Thyroid gland (tissue), 4 donors: ENCODE measurements at places on chromosomes 16 and 17. TPM values are rescaled to one million over a fixed set of nuclear protein-coding genes. Genes with fewer than 3 reads are reported as not detected.

Gene ITPRIPL2
- 44.0 TPM for total RNA-seq

Gene KIF18B
- total RNA-seq: 0.34 TPM

Gene SLC16A11
- total RNA-seq: 21.5 TPM

Gene CD300E
- not detected for total RNA-seq

GRCh38 chr16:75687361-75687760 lies 10.6 kb upstream of the CPHXL2 start:
- H3K4me3 ChIP-seq: no peak overlapping the region
- H3K27ac ChIP-seq: no peak overlapping the region
- no peak for DNase-seq
- H3K27me3 ChIP-seq: no peaks in the 10 kb centered on the region

- H3K27ac ChIP-seq: no peak overlapping the region
- H3K36me3 ChIP-seq: no peaks in the 10 kb centered on the region
- DNase-seq: no peak
- no peaks in the 10 kb centered on the region for H3K27me3 ChIP-seq
- no peaks in the 10 kb centered on the region for H3K4me1 ChIP-seq
Observed at GRCh38 chr17:61678339-61678738, 87.3 kb upstream of the NACA2 start.

DNA sequence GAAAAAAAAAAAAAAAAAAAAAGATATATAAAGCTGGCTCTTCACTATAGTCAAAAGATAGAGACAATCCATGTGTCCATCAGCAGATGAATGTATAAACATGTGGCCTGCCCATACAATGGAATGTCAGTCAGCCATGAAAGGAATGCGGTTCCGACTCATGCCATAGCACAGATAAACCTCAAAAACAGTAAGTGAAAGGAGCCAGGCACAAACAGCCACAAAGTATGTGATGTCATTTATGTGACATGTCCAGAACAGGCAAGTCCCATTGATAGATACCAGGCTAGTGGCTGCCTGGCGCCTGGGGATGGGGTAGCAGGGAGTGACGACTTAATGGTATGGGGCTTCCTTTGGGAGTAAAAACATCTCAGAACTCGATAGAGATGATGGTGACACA lies 155.7 kb downstream of the CMIP start:
- no peak for DNase-seq
- no peaks in the 10 kb centered on the region for H3K36me3 ChIP-seq
- H3K27ac ChIP-seq: no peak overlapping the region
- H3K4me1 ChIP-seq: peaks cover 20% of the 10 kb centered on the region
- H3K4me3 ChIP-seq: no peak overlapping the region

DNA sequence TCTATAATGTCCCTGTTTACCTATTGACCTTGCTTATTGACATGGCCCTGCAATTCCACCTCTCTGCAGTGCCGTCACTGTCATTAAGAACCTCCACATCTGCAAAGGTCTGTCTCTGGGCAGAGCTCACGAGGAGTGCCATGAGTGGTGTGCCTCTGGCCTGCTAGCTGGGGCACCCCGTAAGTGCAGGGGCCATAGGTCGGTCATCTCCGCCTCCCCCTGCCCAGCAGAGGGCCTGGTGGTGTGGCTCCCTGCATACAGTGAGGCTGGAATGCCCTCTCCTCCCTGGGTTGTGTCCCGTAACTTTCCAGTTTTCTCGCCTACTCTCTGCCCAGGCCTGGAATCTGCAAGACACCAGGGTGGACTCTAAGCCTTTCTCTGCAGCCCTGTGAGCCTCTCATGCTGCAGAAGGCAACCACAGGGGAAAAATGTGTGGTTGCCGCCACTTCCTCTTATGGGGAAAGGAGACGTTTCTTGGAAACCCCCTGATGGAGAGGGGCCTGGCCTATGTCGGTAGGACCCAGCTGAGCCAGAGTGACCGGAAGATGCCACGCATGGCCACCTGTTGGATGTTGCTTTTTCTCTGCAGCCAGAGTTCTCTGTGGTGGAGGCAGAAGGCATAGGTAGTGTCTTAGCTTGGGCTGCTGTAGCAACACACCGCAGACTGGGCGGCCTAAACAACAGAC lies 2.7 kb upstream of the SNX20 start:
- no peaks in the 10 kb centered on the region for H3K36me3 ChIP-seq
- H3K27ac ChIP-seq: no peak overlapping the region
- no peak for DNase-seq
- no peaks in the 10 kb centered on the region for H3K4me1 ChIP-seq
- no peaks in the 10 kb centered on the region for H3K27me3 ChIP-seq
- H3K4me3 ChIP-seq: no peak overlapping the region

GRCh38 chr17:37286430-37286829 lies 89.4 kb upstream of the C17orf78 start:
- H3K27ac ChIP-seq: no peak overlapping the region
- no peak overlapping the region for H3K4me3 ChIP-seq
- H3K27me3 ChIP-seq: no peaks in the 10 kb centered on the region
- no peak for DNase-seq
- no peaks in the 10 kb centered on the region for H3K4me1 ChIP-seq

DNA sequence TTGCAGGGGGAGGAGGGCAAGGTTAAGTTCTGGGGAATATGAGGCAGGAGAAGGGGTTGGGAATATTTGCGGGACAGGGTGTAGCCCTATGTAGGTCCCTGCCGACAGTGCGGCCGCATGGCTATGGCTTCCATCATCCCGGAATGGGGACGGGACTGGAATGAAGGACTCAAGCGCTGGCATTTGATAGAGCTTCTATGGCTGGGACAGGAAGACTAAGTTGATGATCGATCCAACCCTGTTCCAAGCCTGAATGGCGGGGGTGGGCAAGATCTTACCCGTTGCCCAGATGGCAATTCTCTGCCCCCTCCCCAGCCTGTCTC lies 47.1 kb downstream of the SRCIN1 start:
- no peak for DNase-seq
- H3K4me3 ChIP-seq: no peak overlapping the region
- H3K27me3 ChIP-seq: peaks cover 4% of the 10 kb centered on the region
- no peak overlapping the region for H3K27ac ChIP-seq

DNA sequence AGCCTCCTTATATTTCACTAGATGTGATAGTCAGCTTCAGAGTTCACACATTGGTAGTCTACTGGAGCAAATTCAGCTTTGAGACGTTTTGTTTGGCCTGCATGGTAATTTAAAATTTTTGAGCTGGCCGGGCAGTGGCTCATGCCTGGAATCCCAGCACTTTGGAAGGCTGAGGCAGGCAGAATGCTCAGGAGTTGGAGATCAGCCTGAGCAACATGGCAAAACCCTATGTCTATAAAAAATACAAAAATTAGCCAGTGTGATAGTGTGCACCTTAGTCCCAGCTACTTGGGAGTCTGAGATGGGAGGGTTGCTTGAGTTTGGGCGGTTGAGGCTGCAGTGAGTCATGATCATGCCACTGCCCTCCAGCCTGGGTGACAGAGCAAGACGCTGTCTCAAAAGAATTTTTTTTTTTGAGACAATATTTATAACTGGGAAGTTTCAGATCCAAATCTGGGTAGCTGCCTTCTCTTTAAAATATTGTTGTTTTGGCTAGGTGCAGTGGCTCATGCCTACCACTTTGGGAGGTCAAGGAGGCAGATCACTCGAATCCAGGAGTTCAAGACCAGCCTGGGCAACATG lies 4.8 kb upstream of the BLMH start:
- no peaks in the 10 kb centered on the region for H3K36me3 ChIP-seq
- DNase-seq: no peak
- no peaks in the 10 kb centered on the region for H3K27me3 ChIP-seq
- H3K4me1 ChIP-seq: no peaks in the 10 kb centered on the region
- no peak overlapping the region for H3K4me3 ChIP-seq

DNA sequence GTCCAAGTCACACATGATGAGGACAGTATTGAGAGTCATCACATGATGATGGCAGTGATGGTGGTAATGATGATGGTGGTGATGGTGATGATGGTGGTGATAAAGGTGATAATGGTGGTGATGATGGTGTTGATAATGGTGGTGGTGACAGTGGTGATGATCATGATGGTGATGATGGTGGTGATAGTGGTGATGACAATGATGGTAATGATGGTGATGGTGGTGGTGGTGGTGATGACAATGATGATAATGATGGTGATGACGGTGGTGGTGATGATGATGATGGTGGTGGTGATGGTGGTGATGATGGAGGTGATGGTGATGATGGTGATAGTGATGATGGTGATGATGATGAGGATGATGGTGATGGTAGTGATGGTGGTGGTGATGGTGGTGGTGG lies 190.2 kb upstream of the ZNF469 start:
- no peaks in the 10 kb centered on the region for H3K27me3 ChIP-seq
- no peaks in the 10 kb centered on the region for H3K36me3 ChIP-seq
- H3K4me1 ChIP-seq: no peaks in the 10 kb centered on the region
- no peak for DNase-seq
- H3K4me3 ChIP-seq: no peak overlapping the region

DNA sequence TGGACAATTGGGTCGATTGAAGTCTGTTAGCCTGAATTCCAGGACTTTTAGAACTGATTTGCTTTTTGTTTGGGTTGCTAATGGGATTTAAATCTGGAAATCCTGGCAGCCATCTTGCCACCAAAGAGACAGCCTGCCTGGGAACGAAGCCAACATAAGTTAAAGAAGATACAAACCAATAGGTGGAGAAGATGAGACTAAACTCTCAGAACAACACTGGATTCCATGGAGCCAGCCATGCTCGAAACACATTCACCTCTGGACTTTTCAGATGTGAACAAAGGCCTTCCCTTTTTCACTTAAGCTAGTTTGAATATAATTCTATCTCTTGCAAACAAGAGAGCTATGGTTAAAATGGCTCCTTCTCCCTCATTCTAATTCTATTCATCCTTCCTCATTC lies 135.9 kb downstream of the TOX3 start:
- DNase-seq: no peak
- H3K4me1 ChIP-seq: no peaks in the 10 kb centered on the region
- no peak overlapping the region for H3K4me3 ChIP-seq
- H3K27ac ChIP-seq: no peak overlapping the region

DNA sequence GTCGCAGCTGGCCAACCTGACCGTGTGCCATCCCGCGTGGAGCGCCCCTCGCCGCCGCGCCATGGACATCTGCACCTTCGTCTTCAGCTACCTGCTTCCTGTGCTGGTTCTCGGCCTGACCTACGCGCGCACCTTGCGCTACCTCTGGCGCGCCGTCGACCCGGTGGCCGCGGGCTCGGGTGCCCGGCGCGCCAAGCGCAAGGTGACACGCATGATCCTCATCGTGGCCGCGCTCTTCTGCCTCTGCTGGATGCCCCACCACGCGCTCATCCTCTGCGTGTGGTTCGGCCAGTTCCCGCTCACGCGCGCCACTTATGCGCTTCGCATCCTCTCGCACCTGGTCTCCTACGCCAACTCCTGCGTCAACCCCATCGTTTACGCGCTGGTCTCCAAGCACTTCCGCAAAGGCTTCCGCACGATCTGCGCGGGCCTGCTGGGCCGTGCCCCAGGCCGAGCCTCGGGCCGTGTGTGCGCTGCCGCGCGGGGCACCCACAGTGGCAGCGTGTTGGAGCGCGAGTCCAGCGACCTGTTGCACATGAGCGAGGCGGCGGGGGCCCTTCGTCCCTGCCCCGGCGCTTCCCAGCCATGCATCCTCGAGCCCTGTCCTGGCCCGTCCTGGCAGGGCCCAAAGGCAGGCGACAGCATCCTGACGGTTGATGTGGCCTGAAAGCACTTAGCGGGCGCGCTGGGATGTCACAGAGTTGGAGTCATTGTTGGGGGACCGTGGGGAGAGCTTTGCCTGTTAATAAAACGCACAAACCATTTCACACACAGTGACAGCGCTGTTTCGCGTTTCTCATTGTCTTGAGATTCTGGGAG lies 2.0 kb upstream of the ZACN start:
- no peak overlapping the region for H3K27ac ChIP-seq
- H3K36me3 ChIP-seq: no peaks in the 10 kb centered on the region
- H3K4me1 ChIP-seq: peaks cover 23% of the 10 kb centered on the region
- no peak for DNase-seq
- no peak overlapping the region for H3K4me3 ChIP-seq
- H3K27me3 ChIP-seq: peaks cover 26% of the 10 kb centered on the region

DNA sequence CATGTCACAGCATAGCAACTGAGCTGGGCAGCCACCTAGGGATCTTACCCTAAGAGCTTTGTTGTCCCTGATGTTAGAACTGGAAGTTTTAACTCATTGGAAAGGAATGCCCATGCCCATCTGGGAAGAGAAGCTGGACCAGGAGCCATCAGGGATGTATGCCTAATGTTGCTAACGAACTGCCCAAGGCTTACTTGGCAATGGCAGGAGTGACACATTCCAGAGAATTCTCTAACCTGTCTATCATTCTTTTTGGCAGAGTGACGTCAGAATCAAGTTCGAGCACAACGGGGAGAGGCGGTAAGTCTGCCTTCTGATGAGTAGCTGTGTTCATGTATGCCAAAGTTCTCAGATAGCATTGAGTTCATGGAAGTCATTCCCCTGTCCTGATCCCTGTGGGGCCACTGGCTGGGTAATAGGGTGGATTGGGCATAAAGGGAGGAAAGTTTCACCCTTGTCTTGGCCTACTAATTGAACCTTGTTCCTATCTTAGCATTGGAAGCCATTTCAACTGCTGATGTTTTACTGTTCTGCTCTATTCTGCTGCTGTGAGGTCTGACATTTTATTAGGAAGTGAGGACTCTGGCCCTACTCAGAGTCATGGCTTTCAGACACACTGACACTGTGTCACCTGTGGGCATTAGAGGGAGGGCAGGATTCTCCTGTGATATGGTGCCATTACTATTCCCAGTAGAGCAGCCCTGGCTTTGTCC lies 23.7 kb downstream of the MAP3K3 start:
- no peaks in the 10 kb centered on the region for H3K4me1 ChIP-seq
- no peak overlapping the region for H3K27ac ChIP-seq
- DNase-seq: no peak
- H3K36me3 ChIP-seq: no peaks in the 10 kb centered on the region
- H3K27me3 ChIP-seq: no peaks in the 10 kb centered on the region

- H3K36me3 ChIP-seq: peaks cover 32% of the 10 kb centered on the region
- H3K27ac ChIP-seq: no peak overlapping the region
- no peaks in the 10 kb centered on the region for H3K27me3 ChIP-seq
- no peak overlapping the region for H3K4me3 ChIP-seq
- H3K4me1 ChIP-seq: peaks cover 18% of the 10 kb centered on the region
Observed at GRCh38 chr16:11848842-11849241, 2.5 kb downstream of the RSL1D1 start.

GRCh38 chr17:44707755-44708400 lies 587 bp upstream of the DBF4B start:
- H3K4me3 ChIP-seq: no peak overlapping the region
- no peaks in the 10 kb centered on the region for H3K27me3 ChIP-seq
- H3K4me1 ChIP-seq: peaks cover 12% of the 10 kb centered on the region

GRCh38 chr17:47621293-47622179 lies 28.2 kb upstream of the KPNB1 start:
- peak overlapping the region; percentile 69 for H3K27ac ChIP-seq
- peak; percentile 56 for DNase-seq
- H3K36me3 ChIP-seq: peaks cover 29% of the 10 kb centered on the region
- no peaks in the 10 kb centered on the region for H3K27me3 ChIP-seq
- H3K4me3 ChIP-seq: no peak overlapping the region
